NCI-H82 (cell line): ENCODE measurements at places on chromosomes 1 and 21.

DNA sequence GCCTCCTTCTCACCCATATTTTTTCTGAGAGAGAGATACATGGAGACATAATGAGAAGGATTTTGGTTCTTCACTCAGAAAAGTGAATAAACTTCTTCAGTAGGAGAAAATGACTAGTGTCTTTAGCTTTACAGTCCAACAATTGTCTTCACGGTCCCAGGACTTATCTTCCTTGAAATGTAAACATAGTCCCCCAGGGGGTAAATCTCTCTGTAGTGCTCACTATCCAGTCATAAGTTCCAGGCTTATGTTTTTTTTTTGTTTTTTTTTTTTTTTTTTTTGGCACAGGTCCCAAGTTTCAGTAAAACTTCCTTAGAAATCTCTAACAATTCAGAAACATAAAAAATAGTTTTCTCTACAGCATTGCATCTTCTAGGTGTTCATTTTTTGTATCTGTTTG is 890.2 kb upstream of the B3GALT2 start:
- DNase-seq: no peak

GRCh38 chr1:9990944-9991343 is 6.1 kb upstream of the RBP7 start:
- DNase-seq: no peak

DNA sequence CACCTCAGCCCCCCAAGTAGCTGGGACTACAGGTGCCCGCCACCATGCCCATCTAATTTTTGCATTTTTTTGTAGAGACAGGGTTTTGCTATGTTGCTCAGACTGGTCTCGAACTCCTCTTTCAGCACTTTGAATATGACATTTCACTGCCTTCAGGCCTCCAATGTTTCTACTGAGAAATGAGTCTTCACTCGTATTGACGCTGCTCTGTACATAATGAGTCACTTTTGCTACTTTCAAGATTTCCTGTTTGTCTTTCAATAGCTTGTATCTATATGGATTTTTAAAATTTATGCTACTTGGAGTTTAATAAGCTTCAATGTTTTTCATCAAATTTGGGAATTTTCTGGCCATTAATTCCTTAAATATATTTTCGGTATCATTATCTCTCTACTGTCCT is 64.7 kb downstream of the GORAB start:
- DNase-seq: no peak

GRCh38 chr1:16386454-16387113 is 19.5 kb downstream of the SZRD1 start:
- DNase-seq: no peak

- DNase-seq: no peak
Measured at GRCh38 chr1:196558411-196558810, 49.8 kb downstream of the KCNT2 start.

- DNase-seq: no peak
Measured at GRCh38 chr1:20785907-20786252, 1.2 kb downstream of the HP1BP3 start.
